Activated CD4-positive, alpha-beta T cell treated with anti-CD3 and anti-CD28 coated beads for 4 hours (primary cell): ENCODE measurements at places on chromosomes 4 and X.

DNA sequence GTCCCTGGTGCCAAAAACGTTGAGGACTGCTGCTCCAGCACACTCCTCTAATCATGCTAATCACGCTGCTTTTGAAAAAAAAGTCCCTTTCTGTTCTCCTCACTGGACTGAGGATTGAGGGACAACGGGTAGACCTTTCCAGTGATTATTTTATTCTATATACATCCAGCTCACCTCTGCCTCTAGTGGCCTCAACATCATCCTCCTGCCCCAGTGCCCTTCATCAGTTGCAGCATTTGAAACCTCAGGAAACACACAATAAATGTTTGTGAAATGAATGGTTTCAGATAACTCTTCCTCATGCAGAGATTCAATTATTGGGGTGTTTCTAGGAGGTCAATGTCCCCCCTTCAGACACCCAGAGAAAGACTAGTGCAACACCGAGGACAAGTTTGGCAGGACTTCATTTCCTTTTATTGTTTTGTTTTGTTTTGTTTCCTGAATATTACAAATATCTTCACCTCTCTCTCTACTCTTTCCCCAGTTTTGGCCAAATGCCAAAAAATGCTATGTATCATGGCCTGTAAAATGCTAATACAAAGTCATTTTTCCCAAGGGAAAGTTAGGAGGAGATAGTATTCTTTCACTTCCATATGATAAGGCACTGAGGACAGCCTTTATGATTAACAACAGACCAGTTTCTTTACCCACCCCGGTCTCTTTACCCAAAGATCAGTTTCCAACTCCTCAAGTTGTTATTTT, 460.1 kb upstream of the SLIT2 start:
- DNase-seq, result no peak

DNA sequence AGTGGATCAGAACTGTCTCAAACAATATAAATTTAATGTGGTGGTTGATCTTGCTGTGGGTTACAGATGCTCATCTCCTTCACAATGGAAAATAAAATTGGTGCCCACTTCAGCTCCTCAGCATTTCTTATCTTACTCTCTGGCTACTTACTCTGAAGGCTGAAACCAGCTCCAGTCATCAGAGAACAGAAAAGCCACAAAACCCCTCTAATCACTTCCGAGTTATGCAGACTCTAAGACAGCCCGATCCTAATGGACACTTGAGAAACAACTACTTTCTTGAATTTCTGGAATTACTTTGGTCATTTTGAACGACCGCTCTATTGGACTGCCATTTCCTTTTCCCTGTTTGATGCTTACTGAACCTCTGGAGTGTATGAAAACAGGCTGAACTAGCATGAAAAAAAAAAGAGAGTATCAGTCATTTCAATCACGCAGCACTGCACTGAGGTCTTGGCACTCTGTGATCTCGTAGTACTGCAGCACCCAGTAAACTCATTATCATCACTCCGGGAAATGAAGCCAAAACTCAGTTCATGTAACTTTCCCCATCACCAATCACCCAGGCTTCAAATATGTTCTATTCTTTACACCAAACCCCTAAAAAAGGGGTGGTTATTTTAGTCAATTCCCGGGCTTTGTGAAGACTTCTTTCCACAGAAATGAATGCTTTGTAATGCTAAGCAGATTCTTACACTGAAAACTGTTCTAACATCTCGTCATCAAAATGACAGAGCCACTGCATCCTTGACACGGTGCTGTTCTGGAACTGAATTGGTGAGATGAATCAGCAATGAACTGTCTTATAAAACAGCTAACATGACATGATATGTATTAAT, 54.5 kb downstream of the TSPAN5 start:
- peak; percentile 10 for DNase-seq

DNA sequence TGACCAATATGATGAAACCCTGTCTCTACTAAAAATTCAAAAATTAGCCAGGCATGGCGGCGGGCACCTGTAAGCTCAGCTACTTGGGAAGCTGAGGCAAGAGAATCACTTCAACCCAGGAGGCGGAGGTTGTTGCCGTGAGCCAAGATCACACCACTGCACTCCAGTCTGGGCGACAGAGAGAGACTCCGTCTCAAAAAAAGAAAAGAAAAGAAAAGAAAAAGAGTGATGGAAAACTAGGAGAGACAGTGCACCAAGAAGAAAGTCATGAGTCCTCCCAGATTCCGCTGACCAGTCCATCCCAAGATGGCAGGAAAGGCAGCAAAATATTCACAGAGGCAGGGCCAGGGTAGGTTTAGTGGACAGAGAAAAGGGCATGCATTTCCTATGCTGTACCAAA, 226.9 kb downstream of the ASMT start:
- no peak for DNase-seq

GRCh38 chr4:78288327-78288726, 231.2 kb downstream of the FRAS1 start:
- no peak for DNase-seq

- no peak for DNase-seq
Measured at GRCh38 chr4:153549405-153549804, 83.2 kb downstream of the TMEM131L start.

DNA sequence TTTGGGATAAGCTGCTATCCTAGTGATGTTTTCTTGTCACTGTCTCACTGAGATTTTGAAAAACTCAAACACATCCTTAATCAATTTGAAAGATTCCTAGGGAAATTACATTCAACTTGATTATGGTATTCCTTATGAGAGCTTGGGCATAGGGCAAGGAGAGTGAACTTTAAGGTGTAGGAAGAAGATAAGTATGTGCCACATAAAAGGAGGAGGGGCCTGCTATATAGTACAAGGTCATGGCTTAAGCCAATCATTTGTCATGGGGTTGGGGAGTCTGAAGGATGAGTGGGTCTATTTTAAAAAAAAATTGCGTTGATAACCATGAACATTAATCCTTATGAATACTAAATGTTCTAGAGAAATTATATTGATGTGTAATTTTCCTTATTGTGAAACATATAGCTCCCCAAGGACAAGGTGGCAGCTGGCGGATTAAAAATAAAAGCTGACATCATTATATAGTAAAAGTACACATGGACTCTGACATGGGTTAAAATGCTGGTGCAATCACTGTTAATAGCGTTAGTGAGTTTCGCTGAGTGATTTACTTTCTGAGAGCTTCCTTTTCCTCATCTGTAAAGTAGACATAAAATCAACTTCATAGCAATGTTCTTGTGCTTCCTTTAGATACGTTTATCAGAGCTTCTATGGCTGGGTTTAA, 17.4 kb downstream of the GALNT7 start:
- no peak for DNase-seq

GRCh38 chr4:85092943-85093342, 126.5 kb upstream of the WDFY3 start:
- DNase-seq, result no peak

- no peak for DNase-seq
Measured at GRCh38 chrX:11064851-11065600, 46.1 kb upstream of the HCCS start.

DNA sequence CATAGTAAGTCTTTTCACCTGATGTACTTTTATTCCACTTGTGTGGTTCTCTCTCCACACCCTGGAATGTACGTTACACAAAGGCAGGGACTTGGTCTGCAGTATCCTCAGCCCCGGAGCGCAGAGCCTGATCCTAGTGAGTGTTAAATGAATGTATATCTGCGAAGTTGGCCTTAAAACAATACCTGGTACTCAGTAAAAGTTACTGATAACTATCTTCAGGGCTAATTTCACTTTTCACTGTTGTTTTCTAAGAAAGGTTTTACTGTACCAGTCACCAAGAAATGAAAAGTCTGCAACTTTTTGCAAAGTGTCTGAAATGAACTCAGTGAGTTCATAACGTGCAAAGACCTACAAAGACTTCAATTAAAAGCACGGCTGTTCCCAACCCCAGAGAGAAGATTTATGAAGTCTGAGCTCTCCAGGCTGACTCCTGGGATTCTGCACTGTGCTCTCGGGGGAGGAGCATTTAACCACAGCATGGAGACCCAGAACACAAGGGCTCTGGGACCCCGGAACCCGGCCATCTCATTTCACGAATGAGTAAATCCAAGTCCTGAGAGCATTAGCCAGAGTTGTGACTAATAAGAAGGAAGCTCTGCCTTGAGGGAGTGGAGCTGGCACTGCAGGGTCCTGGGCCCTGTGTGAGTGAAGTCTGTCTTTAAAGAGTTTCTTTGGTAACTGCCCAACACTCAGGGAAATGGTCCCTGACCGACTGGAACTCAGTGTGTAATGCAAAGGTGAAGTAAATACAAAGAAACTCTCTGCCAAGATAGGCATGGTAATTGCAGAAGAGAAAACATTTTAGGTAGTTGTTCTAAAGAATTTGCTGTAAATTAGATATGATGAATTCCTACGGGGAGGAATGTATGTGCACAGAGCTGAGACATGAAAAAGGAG, 165.8 kb downstream of the NSUN7 start:
- no peak for DNase-seq

- no peak for DNase-seq
Measured at GRCh38 chr4:5257086-5257485, 205.8 kb downstream of the STK32B start.

- peak; percentile 15 for DNase-seq
Measured at GRCh38 chr4:99855678-99856077, 38.5 kb downstream of the LAMTOR3 start.

- DNase-seq, result no peak
Measured at GRCh38 chr4:177464026-177464425, 21.8 kb upstream of the AGA start.

DNA sequence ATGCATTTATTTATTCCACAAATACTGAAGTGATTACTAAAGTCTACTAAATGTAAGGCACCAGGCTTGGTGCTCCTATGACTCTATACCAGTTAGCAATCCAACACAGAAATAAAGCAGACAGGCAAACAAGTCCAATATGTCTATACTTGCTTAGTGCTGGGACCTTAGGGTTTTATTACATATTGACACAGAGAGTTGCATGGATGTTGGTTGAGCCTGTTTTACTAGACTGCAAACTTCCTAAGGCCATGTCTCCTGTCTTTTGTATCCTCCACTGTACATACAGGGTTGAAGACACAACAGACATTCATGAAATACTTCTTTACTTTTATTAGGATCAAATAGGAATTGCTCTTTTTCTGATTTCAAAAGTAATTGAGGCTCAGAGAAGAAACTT, 69.0 kb downstream of the LNX1 start:
- DNase-seq, result no peak

GRCh38 chr4:173449380-173449717, 50.4 kb upstream of the SCRG1 start:
- no peak for DNase-seq

DNA sequence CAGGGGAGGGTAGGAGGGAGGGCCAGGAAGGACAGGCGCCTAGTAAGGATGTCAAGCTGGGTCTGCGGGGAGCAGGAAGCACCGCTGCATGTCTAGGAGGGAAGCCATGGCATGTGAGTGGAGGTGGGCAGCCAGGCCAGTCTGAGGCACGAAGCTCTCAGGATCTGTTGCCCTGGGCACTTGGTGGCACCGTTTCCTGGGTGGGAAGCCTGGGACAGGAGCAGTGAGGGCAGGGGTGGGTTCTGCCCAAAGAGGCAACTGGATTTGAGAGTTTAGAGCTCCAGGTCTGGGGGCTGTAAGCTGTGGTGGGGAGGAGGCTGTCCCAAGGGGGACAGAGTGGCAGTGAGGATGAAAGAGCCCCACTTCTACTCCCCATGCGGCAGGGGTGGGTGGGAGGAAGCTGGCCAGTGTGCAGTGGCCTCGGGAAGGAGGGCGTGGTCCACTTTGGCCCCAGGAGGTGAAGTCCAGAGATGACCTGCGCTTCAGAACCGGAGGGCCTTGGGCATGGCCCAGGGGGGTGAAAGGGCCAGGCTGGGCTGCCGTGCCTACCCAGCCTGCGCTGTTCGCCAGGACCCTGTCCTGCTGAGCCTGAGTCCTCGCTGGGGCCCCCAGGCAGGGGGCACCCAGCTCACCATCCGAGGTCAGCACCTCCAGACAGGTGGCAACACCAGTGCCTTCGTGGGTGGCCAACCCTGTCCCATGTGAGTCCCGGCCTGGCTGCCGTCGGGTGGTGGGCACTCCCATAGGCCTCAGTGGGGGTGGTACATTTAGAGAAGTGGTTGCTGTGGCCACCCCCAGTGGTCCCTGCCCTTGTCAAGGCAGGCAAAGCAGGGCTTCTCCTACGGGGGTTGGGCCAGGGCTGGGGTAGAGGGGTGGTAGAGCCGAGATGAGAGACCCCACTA, 8.3 kb upstream of the SRPK3 start:
- DNase-seq, result no peak

DNA sequence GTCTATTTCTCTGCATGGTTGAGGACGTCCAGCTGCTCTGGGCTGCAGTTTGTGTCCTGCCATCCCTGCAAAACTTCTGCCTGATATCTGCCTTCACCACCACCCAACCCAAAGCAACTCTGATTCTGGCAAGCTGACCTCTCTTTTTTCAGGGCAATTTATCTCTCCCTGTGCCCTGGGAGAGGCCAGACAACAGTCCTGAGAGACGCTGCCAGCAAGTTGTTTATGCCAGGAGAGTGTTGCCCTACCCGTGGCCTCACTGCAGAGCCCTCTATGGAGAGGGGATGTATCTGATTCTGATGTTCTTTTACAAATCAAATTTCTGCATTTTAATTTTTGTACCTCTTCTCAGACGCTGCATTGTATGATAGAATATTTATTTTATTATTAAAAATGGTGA, 36.6 kb upstream of the BRWD3 start:
- DNase-seq, result no peak

DNA sequence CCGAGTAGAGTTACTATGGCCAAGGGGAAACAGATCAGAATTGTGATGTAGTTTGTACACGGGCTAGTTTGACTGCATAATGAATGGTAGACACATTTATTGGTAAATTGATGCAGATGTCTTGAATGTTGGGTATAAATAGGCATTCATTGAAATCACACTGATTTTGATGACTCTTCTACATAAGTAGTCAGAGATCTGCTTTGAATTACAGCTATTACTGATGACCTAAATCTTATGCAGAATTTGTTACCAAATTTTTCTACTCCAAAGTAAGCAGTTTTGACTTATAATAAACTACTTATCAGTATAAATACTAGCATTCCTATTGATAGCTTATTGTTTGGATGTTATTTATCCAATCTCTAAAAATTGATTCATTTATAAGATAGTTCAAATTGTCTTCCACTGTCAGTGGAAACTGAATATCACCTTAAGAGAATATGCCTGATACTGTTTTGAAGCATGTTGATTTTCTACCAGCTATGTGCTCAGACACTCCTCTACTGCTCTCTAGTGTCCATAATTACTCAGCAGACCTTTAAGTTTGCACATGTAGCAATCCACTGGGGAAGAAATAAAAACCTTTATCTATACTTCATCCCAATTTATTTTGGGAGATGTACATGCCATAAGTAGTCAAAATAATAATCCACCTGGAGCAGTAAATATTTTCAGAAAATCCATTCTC, 120.3 kb downstream of the RASL11B start:
- DNase-seq, result no peak

DNA sequence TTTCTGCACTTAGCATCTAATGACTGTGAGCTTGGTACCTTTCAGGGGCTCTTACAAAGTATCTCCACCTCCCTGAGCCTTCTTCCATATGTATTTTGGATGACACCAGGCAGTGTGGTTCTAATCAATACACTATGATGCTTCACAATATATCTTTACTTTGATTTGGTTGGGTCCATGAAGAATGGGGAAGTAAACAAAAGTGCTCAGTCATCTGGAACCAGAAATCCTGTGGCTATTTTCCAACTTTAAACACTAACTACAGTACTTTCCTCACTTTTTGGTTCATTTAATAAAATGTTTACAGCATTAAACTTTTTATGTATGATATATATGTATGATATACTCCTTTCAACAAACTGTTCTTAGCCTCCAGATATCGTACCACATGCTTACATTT, 216.4 kb upstream of the AFF2 start:
- DNase-seq, result no peak
